ENCODE measurements at places on chromosomes 4 and X.

GRCh38 chr4:153418558-153418957 lies 47.6 kb upstream of the TMEM131L start:
- no peak for DNase-seq

DNA sequence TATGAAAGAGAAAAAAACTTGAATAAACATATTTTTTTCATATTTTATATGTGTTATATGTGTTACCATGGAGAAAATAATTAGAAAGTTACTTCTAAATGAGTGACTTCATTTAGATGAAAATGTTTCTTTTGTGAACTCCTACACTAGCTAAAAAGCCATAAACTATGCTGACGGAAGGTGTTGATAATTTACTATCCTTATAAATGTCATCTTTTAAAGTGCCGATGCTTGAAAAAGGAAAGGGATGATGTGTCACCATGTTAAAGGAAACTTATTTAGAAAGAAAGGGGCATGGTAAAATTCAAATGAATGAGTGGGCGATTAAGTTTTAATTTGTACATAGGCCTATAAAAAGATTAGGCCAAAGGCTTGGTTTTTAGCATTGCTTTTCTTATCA lies 133.8 kb downstream of the SPRY1 start:
- no peak for DNase-seq

GRCh38 chrX:20319054-20319453 lies 52.3 kb upstream of the RPS6KA3 start:
- no peak for DNase-seq

DNA sequence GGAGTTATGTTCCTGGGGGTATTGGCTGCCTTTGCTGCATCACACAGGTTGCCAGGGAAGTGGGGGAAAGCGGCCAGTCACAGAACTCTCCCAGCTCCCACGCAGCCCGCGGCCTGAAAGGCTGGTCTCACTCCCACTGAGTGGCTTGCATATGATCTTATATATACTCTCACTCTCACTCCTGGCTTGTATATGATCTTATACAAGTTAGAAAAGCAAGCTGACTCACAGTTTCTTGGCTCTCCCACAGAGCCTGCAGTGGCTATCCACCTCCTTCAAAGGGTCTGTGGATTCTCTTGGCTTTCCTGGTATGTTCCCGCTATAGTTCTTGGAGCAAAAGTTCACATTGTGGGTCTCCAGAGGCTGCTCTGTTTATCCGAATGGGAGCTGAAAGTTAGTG lies 833.5 kb upstream of the GALNTL6 start:
- no peak for DNase-seq

- no peak for DNase-seq
These were observed 9.7 kb upstream of the ANTXR2 start for GRCh38 chr4:80082693-80083092.

- no peak for DNase-seq
These were observed 308.9 kb downstream of the GLUD2 start for GRCh38 chrX:121356139-121356849.

DNA sequence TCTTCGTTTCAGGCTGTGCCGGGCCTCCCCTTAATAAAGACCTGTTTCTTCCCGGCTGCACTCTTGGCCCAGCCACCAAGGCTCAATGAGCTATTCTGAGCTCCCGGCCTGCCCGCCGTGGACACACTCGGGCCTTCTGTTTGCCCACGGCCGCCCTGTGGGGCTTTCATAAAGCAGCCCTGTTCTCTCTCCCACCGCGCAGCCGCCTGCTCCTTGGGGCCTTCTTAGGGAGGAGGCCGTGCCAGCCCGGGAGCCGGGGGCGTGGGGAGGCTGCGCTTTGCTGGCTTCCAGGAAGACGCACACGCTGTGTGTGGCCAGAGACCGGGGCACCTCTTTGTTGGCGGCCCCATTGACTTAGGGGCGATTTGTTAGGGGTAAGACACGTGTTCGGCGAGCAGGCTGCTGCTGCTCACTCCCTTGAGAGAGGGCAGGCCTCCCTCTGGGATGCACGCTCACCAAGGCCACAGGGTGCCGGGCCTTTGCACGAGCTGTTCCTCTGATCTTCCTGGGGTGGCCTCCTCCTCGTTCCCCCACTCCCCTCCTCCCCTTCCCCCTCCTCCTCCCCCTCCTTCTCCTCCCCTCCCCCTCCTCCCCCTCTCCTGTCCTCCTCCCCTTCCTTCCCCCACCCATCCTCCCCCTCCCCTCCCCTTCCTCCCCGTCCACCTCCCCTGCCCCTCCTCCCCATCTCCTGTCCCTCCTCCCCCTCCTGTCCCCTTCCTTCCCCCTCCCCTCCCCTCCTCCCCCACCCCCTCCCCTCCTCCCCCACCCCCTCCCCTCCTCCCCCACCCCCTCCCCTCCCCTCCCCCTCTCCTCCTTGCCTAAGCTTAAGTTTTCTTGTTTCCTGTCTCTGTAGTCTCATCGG lies 11.3 kb downstream of the BLOC1S4 start:
- DNase-seq, result no peak

Data from Right ventricle myocardium superior (tissue), 1 donor.